Lung (tissue), 17 donors: ENCODE measurements at places on chromosomes 16 and 17. TPM values are rescaled to one million over a fixed set of nuclear protein-coding genes. Genes with fewer than 3 reads are reported as not detected.

- DNase-seq: no peak
Observed at GRCh38 chr17:48553826-48554225, 8.9 kb upstream of the HOXB2 start.

Gene PLCG2
- polyA plus RNA-seq: 8.8 TPM

DNA sequence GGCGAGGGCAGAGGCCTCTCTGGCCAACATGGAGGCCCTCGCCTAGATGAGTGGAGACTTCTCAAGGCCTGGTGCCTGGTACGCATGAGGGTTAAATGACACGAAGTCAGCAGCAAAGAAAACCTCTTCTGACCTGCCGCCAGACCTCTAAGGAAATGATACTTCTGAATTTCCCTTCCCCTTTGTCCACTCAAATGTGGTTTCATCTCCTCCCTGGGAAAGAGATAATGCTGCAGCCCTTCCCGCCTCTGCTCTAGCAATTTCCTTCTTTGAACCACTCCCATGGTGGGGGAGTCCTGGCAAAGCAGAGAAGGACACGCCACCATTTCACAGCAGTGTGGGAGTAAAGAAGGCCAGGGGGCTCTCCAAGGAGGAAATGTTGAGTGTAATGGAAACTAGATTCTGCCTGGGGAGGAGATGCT is 65.7 kb upstream of the BCAR1 start:
- DNase-seq: no peak

DNA sequence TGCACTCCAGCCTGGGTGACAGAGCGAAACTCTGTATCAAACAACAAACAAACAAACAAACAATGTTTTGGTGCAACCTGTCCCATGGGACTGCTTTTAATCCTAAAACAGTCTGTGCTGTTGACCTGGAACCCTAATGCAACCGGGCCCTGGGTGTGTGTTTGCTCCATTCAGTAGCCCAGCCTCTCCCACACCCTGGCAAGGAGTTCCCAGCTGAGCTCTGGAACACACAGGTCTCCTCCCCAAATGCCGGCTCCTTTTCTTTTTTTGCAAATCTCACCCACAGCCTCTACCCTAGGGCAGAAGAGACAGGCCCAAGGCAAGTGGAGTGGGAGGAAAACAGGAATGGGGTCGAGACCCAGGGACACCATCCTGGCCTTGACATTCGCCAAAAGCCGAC is 29.8 kb upstream of the RASD1 start:
- DNase-seq: no peak

Gene ARL6IP1
- 77.2 TPM for polyA plus RNA-seq

Gene SPNS2
- polyA plus RNA-seq: 53.0 TPM
